ENCODE measurements at places on chromosomes 12 and 14.

DNA sequence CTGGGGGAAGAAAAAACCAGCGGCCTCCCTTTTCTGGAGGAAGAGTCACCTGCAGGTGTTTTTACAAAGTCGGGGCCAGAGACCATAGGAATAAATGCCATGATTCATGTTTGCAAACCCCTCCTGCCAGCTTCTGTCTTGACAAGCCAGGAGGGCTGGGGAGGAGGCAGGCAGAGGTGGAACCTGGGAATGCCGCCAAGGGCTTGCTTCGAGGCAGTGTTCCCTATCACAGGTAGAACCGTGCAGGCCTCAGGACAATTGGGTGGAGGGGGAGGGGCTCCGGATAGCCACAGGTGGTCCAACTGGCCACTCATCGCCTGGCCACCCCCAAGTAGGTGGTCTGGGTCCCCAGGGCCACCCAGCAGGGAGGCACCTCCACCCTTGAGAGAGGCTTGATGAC is 14.2 kb upstream of the DLK1 start:
- DNase-seq = no peak

DNA sequence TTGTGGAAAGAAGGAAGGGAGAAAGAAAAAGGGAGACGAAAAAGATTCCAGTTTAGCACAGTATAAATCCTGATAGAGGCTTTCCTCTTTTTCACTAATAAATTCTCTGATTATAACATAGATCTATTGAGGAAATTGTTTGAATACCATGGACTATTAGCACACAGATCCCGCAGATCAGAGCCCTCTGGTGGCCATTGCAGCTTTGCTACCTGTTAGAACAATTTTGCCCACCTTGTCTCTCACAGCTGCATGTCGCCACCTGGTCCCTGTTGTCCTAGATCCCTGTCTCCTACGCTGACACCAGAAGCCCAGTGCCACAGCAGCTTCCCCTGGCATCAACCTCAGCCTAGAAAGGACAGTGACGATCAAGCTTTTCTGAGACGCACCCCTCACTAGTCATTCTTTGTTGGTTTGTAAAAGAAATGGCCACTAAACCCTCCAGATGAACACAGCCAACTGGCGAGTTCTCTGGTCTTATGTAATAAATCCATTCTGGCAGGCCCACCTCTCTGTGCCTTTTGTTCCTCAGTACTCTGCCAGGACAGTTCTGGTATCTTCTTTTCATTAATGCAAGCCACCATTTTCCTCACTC is 9.9 kb downstream of the GPHB5 start:
- DNase-seq = no peak

GRCh38 chr14:78319406-78319805 is 149.2 kb downstream of the NRXN3 start:
- DNase-seq = no peak

- DNase-seq = no peak
These were observed 301.9 kb downstream of the CCER1 start for GRCh38 chr12:90653040-90653439.

GRCh38 chr12:41106315-41106714 is 81.8 kb upstream of the PDZRN4 start:
- no peak for DNase-seq

DNA sequence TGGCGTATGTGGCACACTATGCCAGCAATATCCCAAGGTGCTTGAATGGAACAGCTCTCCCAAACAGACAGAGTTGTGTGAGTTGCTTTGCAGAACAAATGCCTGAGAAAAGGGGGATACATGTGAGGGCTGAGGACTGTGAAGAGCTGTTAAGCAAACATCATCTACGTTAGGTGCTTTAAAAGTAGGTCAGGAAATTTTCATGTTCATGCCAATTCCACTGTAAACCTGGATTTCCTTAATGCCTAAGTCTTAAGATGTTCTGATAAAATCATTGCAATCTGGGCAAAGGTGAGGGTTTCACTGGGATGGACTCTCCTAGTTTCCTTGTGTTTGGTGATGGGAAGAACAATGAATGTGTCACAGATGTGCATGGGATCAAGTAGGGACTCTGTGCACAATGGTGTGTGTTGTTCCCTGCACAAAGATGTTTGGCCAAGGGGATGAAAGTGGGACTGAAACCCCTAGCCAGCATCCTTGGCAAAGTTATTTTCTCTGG is 227.9 kb downstream of the KTN1 start:
- DNase-seq = no peak

DNA sequence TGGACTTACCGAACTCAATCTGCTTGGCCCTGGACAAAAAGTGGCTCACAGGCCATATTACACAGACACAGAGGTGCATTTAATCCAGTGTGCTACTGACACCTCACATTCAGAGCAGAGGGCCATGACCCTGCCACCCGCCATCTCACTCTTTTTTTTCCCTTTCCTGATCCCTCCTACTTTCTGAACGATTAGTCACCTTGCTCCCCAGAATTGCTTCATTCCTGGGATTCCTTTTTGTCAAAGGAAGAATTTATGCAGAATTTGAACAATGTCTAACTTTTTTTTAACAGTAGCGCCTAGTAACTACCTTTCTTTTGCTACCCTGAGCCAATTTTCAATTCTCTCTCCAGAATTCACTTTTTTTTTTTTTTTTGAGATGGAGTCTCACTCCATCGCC is 4.6 kb downstream of the PKP2 start:
- no peak for DNase-seq

DNA sequence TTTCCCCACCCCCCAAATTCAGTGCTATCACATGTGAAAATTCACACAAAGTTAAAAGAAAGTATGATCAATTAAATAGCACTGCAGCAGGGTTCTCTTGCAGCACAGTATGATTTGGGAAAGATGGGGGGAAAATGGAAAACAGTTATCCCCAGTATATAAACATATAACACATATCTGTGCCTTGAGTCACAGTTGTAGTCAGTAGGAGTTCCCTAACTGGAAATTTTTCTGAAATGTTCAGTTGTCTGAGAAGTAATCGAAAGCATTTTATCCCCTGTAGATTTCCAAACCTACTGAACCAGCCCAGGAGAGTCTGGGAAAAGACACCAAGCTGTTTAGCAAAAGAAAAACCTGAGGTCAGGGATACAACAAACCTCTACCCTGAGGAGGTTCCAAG is 47.0 kb downstream of the C12orf50 start:
- no peak for DNase-seq

GRCh38 chr12:75716291-75717025 is 205.0 kb upstream of the KRR1 start:
- no peak for DNase-seq

DNA sequence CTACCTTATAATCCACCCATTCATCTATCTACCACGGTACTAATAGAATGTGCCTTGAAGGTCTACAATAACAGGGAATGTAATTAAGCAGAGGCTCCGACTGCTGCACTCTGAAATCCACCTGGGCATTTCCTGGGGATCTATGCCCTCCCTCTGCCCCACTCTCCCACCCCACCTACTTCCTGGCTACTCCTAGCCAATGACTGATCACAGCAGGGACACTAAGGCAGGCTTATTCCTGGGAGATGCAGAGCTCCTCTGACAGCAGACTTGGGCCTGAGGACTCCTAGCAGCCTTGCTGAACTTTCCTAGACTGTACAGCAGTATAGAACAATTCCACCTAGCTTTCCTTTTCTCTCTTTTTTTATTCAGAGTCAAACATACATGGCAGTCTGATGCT is 91.1 kb upstream of the DHRS4 start:
- no peak for DNase-seq

DNA sequence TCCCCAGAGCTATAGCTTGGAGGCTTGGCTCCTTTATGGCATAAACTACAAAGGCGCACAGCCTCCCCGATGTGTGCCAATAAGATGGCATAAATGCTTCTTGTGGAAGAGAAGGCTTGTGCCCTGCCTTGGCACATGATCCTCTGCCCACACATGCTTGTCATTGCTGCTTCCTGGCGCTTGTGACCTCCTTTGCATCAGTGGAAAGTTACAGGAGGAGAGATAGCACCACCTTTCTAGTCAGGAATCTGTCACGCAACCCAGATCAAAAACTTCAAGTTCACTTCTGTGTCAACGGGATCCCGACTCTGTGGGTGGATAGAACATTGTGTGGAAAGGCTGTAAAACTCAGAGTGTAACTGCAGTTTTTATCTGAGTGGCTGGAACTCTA is 183.8 kb upstream of the HIF1A start:
- no peak for DNase-seq

GRCh38 chr14:57420986-57421385 is 30.6 kb downstream of the NAA30 start:
- DNase-seq = no peak

- DNase-seq = no peak
These were observed 20.0 kb upstream of the IFNG-AS1 start for GRCh38 chr12:67969134-67969802.

DNA sequence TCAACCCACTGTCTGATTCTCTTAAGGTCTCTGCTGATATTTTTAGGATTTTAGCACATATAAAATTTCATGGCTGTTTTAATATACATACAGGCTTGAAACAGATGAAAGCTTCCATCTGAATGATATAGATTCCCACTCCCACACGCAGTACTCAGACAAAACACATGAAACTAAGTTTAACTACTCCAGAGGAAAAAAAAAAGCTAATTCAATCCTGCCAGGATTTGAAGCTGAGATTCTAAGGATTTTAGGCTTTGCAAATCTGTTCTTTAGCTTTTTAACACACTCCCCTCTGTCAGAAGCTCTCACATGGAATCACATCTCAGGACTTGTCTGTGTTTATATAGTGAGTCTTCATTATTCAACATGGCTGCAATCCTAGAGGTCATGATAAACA is 217.3 kb downstream of the BCAT1 start:
- DNase-seq = no peak

GRCh38 chr12:92905258-92905810 is 23.8 kb downstream of the EEA1 start:
- DNase-seq = no peak

GRCh38 chr12:89358805-89359204 is 6.5 kb upstream of the DUSP6 start:
- no peak for DNase-seq

DNA sequence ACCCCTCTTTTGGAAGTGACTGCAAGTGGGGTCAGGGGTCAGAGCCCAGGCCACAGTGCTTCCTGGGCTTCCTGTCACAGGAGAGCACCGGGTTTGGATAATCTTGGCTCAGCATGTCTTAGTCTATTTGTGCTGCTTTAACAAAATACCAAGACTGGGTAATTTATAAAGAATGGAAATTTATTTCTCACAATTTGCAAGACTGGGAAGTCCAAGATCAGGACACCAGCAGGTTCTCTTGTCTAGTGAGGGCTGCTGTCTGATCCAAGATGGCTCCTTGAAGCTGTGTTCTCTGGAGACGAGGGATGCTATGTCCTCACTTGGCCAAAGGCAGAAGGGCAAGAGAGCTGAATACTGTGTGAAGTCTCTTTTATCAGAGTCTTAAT is 74.1 kb downstream of the RIN3 start:
- DNase-seq = no peak

DNA sequence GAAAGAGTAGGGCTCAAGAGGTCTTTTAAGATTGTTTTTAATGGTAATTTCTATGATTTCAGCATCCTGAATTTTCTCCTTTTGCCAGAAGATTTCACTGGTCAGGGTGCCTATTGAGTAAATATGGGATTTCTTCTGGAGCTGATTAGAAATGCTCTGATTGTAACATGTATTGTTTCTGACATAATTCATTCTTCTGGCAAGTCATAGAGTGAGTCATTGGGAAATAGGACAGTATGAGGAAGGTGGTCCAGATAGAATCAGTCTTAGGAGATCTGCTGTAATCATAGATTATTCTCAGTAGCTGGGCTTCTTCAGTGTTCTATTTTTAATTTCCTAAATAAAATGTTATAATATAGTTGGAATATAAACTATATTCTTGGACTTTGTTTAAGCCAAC is 182.0 kb upstream of the NAV3 start:
- DNase-seq = no peak

GRCh38 chr14:85293612-85294234 is 236.2 kb upstream of the FLRT2 start:
- no peak for DNase-seq

GRCh38 chr12:60475825-60476224 is 880.0 kb downstream of the SLC16A7 start:
- DNase-seq = no peak

DNA sequence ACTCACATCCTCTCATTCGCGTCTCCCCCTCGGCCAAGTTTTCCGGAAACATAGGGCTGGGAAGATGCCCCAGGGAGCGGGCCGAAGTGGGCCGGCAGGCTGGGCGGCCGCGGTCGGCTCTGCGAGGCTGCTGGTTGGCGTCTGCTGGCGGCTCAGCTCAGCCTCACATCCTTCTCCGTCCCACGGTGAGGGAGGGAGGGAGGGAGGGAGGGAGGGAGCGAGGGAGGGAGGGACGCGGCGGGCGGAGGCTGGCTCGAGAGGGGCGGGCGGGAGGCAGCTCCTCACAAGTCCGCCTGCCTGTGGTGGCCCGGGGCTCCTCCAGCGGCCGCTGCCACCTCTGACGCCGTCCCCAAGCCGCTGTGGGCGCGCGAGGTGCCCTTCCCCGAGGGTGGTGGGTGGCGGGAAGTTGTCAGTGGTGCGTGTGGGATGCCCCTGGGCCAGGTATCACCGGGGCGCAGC is 93.8 kb downstream of the RFLNA start:
- no peak for DNase-seq

DNA sequence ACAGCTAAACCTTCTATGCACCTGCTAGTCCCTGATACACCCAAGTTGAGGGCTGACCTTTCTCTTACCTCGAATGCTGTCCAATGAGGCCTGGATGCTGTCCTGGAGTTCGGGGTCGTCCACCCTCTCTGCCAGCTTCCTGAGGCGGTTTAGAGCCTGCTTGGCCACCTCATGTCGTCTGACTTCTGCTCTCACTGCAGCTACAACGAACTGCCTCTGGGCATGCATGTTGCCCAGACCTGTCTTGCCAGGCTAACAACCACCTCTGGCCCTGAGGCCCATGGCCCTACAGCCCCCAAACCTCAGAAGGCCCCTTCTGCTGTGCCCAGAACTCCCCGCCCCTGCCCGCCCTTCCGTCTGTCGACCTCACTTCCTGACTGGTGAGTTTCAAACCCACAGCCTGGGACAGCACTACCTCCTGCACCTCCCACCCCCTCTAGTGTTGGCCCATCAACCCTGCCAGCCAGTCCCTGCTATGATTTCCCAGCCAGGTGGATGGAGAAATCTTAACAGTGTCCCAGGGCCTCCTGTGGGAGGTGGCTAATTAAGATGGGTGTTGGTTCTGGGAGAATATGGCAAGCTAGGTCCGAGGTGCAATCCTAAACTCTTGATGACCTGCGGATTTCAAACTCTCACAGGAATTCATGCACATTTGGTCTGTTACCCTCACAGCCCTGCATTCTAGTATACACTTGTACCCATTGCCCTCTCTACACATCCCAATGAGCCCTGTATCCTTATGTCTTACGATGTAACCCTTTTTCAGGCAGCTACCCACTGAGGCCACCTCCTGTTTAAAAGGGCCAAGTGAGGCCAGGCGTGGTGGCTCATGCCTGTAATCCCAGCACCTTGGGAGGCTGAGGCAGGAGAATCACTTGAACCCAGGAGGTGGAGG is 2.7 kb upstream of the TSPAN31 start:
- DNase-seq = no peak

DNA sequence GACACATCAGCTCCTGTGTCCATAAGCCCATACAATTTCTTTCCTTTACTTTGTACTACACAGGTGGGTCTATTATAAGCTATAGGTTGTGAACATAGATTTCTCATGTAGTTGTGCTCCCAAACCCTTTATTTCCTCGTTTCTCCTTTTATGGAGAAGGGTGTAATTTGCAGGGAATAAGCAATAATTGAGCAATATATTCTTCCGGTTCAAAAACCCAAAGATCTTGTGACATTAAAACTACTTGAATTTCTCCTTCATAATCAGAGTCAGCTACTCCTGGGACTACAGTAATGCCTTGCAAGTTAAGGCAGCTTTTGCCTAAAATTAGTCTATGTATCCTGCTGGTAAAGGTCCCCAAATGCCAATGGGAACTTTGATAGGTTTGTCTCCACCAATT is 19.1 kb upstream of the MAPKAPK5 start:
- no peak for DNase-seq

- DNase-seq = no peak
These were observed 74.4 kb downstream of the SLC24A4 start for GRCh38 chr14:92397150-92397952.
